ENCODE measurements at places on chromosomes 3 and 15.

DNA sequence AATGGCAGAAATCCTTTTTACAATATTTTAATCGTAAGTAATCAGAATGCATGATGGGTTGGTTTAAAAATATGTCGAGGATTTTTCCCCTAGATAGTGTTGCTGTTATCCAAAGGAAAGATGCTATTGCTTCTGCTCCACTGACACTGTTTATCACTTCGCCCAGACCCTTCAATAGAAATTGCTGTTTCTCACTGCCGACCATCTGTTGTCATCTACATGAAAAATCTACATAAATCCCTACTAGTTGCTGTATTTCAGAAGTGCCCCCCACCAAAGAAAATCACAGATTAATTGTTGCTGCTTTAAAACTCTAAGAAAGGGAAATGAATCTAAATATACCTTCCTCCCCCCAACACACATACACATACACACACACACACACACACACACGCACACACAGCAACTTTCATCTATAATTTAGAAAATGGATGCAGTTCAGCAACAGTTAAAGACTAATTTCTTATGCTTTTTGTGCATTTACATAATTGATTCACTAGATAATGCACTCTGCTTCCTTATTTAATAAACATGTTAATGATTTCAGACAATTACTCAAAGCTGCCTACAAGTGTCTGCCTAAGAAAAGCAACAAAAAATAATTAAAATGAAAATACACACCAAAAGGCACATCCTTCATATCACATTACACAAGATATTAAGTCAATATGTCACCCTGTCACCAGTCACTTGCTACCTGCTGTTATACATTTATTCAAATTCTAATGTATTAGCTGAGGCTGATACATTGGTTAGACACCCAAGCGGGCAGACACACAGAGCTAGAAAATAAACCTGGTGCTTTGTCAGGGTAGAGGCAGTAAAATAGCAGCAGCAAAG lies 82.8 kb downstream of the RORA start:
- DNase-seq = no peak

GRCh38 chr3:177693616-177694264 lies 496.5 kb upstream of the TBL1XR1 start:
- DNase-seq = no peak

DNA sequence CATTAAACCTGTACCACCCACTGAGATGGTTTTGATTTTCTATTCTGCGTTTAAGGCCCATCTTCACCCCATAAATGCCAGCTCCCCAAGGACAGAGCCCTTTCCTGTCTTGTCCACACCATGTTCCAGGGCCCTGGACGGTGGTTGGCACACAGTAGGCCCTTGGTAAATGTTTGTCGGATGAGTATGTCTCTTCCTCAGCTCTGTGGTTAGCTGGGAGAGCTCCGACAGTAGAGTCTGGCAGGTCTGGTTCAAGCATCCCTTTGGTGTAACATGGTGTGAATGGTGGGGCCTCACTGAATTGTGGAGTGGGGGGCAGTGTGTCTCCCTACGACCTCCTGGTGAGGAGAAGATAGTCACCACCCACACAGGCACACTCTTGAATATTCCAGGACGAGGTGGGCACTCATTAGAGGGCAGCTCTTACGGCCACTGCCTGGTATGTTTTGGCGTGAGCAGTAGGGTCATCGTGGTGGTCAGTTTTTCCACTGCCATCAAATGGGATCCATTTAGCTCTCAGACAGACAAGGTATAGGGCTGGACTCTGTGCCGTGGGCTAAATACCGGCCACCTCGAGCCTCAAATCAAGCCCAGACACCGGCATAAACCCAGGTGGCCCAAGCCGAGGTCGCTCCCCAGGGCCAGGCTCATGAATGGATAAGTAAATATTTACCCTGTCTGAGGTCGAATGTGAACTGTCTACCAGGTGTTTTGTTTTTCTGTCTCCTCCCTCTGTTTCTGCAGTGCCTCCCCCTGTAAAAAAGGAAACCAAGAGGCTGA lies 61.3 kb downstream of the SMAD3 start:
- no peak for DNase-seq

GRCh38 chr15:41150279-41150678 lies 34.2 kb upstream of the INO80 start:
- no peak for DNase-seq

DNA sequence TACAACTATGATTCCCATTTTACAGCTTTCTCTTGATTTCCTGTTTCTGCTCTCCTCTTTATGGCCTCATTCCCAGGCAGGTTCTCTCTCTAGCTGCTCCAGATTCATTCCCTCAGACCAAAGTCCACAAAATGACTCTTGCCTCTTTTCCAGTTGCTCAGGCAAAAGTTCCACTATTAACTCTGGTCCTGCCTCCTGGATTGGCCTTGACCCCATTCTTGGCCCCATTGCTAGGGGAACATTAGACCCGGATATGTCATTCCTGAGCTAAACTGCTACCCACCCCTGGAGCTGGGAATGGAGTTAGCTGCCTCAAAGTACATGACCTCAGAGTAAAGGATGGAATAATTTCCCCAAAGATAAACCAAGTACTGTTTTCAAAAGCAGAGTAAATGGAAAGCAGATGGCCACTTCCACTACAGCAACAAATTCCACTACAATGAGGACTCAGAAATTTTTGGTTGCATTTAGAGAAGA lies 73.0 kb upstream of the GAP43 start:
- no peak for DNase-seq

DNA sequence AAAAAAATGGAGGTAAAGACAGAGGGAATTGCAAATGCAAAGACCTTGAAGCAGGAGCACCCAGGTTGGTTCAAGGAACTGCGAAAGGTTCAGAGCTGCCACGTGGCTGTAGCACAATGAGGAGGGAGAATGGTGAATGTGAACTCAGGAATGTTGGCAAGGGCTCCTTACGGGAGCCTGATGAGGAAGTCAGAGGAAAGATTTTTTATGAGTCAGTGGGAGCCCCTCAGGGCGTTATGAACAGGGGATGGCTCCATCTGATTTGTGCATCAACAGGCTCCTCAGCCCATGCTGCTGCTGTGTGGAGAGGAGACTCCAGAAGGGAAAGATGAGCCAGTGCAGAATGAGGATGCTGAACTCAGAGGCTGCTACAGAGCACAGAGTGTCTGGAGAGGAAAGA lies 194.4 kb downstream of the ARRDC4 start:
- DNase-seq = no peak

- DNase-seq = no peak
Measured at GRCh38 chr3:146638718-146639117, 33.6 kb upstream of the PLSCR5 start.

All from suppressor macrophage (primary cell).